Kasumi-1 (cell line): ENCODE measurements at places on chromosomes 6 and 20.

DNA sequence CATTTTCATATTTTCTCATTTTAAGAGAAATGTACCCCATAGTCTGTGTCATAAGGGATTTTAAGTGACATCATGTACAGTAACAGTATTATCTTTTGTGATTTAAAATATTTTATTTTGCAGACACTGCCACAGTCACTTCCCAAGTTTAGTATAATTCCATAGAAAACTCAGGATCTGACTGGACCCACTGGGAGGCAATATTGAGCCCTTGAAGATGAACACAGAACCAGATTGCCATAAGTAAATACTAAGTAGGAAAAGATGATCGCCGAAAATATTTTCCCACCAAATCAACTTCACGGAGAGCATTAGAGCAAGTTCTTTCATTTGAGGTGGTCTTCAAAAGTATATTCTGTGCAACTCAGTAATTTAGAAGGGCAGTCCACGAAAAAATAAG lies 17.6 kb upstream of the PKHD1 start:
- no peak for DNase-seq

GRCh38 chr6:151349651-151350270 lies 41.6 kb downstream of the ZBTB2 start:
- no peak for DNase-seq

DNA sequence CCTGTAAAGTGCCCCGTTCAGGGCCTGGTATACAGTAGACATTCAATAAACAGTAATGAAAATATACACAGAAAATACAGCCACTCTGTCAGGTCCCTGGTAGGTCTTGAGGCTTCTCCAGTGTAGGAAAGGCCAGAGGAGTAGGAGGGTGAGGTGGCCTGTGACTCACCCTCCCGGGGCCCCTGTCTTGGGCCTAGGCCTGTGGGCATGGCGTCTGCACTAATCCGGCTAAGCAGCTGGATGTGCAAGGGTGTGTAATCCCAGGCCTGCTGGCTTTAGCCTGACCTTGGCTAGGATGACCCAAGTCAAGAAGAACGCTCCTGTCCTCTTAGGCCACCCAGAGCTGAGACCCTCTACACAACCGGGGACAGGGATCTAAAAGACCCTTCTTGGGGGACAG lies 84.9 kb downstream of the KCNB1 start:
- no peak for DNase-seq

GRCh38 chr6:64969139-64969538 lies 737.9 kb downstream of the EYS start:
- DNase-seq: no peak

DNA sequence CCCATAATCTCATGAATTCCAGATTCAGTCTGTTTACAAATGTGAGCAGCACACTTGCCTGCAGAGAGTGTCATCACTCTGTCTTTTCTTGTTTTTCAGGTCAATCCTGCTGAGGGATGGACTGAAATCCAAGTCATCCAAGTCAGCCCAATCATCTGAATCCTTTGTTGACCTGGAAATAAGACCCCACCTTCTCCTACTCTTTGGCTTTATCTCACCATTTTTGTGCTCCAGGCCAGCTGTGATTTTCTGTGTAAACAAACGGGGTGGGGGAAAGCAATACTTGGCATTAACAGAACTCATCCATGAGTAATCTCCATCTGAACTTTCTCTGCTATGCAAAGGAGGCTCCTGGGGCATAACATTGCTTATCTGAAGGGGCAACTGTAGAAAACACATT lies 16.9 kb upstream of the GSTA4 start:
- no peak for DNase-seq

DNA sequence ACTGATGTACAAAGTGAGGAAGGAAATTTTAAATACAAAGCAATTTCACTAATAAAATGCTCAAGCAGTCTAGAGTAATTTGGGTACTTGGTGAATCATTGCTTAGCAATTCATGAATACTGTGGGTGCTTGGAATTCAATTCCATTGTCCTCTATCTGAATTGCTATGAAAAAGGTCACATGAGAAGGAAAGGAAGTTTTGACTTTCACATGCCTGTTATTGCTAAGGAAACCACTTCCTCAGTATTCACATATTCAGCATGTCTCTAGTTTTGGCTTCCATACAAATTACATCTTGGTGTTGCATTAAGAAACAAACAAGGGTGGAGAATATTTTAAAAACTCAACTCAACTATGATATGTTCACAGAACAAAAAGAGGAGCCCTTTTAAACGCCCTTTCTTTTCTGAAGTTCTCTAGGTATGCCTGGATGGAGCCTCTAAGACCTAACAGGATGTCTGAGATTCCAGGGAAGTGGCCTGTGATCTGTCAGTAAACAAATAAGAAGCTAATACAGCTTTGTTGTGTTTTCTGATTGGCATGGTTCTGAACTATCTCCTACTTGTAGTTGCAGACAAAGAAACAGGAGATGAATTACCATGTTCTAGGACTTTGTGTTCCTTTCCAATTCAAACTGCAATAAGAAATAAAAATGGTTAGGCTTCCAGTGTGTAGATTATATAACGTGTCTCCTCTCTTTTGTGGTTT lies 190.4 kb downstream of the OGFRL1 start:
- peak; percentile 5 for DNase-seq

GRCh38 chr6:101113468-101114260 lies 232.5 kb upstream of the ASCC3 start:
- DNase-seq: no peak

- DNase-seq: no peak
Observed at GRCh38 chr20:55782224-55782911, 223.0 kb downstream of the CBLN4 start.

DNA sequence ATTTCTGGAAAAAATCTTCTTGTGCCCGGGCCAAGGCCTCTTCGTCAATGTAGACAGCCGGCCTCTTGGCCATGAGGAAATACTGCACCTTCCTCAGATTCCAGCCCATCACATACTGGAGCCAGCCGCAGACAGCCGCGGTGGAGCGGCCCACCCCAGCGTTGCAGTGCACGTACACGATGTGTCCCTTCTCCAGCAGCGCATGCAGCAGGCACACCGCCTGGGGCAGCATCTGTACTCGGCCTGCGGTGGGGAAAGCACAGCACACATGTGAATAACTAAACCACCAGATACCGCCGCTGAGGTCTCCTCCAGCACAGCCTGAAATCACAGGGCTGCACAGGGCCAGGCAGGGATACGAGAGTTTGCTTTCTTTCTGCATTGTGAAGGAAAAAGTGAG lies 107.9 kb downstream of the EPM2A start:
- DNase-seq: no peak

- DNase-seq: no peak
Observed at GRCh38 chr6:13398421-13398994, 70.2 kb upstream of the TBC1D7 start.

- DNase-seq: no peak
Observed at GRCh38 chr6:40398810-40399477, 188.2 kb downstream of the LRFN2 start.

DNA sequence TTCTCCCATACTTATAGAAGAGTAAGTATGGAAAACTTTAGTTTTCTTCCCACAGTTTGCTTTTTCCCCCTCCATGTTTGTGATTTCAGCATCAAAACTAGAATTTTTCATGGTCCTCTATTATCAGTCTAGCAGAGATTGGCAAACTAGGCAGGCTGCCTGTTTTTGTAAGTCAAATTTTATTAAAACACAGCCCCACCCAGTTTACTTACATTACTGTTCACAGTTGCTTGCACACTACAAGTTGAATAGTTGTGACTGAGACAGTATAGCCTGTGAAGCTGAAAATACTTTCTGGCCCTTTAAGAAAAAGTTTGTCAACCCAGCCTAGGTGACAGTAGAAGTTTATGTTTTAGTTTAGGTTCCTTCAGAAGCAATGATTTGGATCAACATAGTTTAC lies 19.5 kb downstream of the MCM8 start:
- DNase-seq: no peak

GRCh38 chr6:85395746-85396145 lies 54.1 kb upstream of the NT5E start:
- no peak for DNase-seq
